Sigmoid colon (tissue), 7 donors: ENCODE measurements at places on chromosomes 12 and 14. TPM values are rescaled to one million over a fixed set of nuclear protein-coding genes. Genes with fewer than 3 reads are reported as not detected.

GRCh38 chr12:56683-57346 lies 9.8 kb upstream of the IQSEC3 start:
- H3K27ac ChIP-seq: no peak overlapping the region
- H3K36me3 ChIP-seq: no peaks in the 10 kb centered on the region
- H3K4me3 ChIP-seq: no peak overlapping the region
- no peak for DNase-seq
- no peaks in the 10 kb centered on the region for H3K4me1 ChIP-seq
- H3K27me3 ChIP-seq: peaks cover 9% of the 10 kb centered on the region

DNA sequence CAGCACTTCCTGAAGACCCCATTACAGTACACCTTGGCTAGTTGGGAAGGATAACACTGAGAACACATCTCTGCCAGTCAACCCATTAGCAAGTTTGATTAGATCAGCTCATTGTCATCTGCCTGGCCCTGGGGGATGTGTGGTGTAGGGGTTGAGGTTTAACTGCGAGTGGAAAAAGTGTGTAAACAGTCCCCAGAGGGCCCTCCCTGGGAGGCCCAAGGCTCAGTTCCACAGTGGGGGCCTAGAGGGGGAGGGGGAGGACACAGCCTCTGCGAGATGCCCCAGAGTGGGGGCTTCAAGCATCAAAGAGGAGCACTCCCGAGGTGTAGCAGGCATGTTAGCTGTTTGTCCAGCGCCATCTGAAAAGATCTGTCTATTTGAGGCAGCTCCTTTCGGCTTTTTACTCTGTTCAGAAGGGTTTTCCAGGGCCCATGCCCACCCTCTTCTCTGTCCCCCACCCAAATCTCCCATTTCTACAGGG lies 344 bp downstream of the LPAR5 start:
- DNase-seq: no peak
- H3K4me1 ChIP-seq: peaks cover 8% of the 10 kb centered on the region
- H3K27me3 ChIP-seq: no peaks in the 10 kb centered on the region
- H3K36me3 ChIP-seq: no peaks in the 10 kb centered on the region

DNA sequence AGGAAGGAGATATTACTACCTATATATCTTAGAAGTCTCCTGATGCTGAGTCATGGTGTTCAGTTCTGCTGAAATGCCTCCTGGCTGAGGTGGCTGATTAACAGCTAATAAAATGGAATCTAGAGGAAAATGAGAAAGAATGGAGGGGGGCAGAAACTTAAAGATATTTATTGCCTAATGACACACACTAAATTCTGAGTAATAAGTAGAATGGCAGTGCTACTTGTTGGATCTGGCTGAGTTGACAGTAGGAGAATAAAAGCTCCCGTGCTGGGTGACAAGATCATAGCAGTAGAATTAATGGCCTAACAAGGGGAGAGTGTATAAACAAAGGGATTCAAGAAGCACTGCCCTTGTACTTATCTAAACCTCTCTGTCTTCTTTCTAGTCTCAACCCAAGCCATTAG lies 137.5 kb downstream of the CNTN1 start:
- no peak overlapping the region for H3K4me3 ChIP-seq
- no peak overlapping the region for H3K27ac ChIP-seq

- H3K27ac ChIP-seq: peak overlapping the region; percentile 27
- no peaks in the 10 kb centered on the region for H3K27me3 ChIP-seq
- H3K36me3 ChIP-seq: no peaks in the 10 kb centered on the region
Measured at GRCh38 chr12:42741771-42742510, 152.4 kb upstream of the PRICKLE1 start.

GRCh38 chr14:25381498-25381897 lies 331.6 kb upstream of the STXBP6 start:
- H3K4me3 ChIP-seq: no peak overlapping the region
- H3K4me1 ChIP-seq: no peaks in the 10 kb centered on the region
- DNase-seq: no peak
- no peak overlapping the region for H3K27ac ChIP-seq
- no peaks in the 10 kb centered on the region for H3K27me3 ChIP-seq
- H3K36me3 ChIP-seq: no peaks in the 10 kb centered on the region

DNA sequence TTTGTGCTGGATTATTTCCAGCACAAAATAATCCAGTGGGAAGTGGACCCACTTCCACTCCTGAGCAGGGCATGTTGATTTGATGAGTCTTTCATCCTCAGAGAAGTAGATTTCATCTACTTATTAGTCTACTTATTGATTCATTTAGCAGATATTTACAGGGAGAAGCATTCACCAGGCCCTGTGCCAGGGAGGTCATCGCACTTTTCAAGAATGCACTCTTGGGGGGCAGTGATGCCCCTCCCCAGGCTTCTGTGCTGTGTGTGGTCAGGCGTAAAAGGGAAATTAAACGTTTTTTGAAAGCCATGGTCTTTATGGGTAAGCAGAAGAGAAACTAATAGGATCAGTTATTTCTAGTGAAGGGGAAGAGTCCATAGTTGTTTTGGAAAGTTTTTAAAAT lies 610.7 kb upstream of the TMEM132C start:
- no peaks in the 10 kb centered on the region for H3K36me3 ChIP-seq
- H3K4me1 ChIP-seq: no peaks in the 10 kb centered on the region
- no peak overlapping the region for H3K4me3 ChIP-seq
- DNase-seq: no peak
- H3K27ac ChIP-seq: no peak overlapping the region

- H3K4me1 ChIP-seq: peaks cover 54% of the 10 kb centered on the region
- H3K27ac ChIP-seq: no peak overlapping the region
- no peaks in the 10 kb centered on the region for H3K36me3 ChIP-seq
- no peaks in the 10 kb centered on the region for H3K27me3 ChIP-seq
- no peak for DNase-seq
Measured at GRCh38 chr14:56150645-56151345, 32.6 kb downstream of the PELI2 start.

GRCh38 chr12:1584326-1584725 lies 10.1 kb downstream of the FBXL14 start:
- H3K4me1 ChIP-seq: peaks cover 36% of the 10 kb centered on the region
- DNase-seq: no peak
- no peak overlapping the region for H3K27ac ChIP-seq
- H3K4me3 ChIP-seq: no peak overlapping the region
- no peaks in the 10 kb centered on the region for H3K27me3 ChIP-seq

- no peaks in the 10 kb centered on the region for H3K36me3 ChIP-seq
- no peak for DNase-seq
- no peaks in the 10 kb centered on the region for H3K27me3 ChIP-seq
- H3K27ac ChIP-seq: no peak overlapping the region
Measured at GRCh38 chr14:87805315-87805723, 187.7 kb downstream of the GALC start.

DNA sequence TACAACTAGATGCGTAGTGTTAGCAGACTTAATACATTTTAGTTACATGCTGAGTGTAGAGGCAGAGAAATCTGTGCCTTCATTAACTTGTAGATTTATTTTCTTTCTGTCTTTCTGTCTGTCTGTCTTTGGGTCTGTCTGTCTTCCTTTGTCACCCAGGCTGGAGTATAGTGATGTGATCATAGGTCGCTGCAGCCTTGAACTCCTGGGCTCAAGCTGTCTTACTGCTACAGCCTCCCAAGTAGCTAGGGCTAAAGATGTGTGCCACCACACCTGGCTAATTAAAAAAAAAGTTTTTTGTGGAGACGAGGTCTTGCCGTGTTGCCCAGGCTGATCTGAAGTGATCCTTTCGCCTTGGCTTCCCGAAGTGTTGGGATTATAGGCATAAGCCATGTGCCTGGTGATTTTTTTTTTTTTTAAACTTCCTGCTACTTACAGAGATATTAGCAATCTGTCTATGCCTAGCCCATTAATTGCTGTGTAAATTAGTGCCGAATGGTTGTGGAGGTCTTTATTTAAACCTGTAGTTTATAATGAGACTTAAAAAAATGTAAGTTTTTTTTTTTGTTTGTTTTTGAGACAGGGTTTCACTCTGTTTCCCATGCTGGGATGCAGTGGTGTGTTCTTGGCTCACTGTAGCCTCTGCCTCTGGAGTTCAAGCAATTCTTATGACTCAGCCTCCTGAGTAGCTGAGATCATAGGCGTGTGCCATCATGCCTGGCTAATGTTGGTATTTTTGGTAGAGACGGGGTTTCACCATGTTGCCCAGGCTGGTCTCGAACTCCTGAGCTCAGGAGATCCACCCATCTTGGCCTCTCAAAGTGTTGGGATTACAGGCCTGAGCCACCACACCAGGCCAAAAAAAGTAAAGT lies 22.8 kb downstream of the ERC1 start:
- no peak overlapping the region for H3K4me3 ChIP-seq
- no peaks in the 10 kb centered on the region for H3K27me3 ChIP-seq
- H3K36me3 ChIP-seq: no peaks in the 10 kb centered on the region
- no peak for DNase-seq
- peaks cover 8% of the 10 kb centered on the region for H3K4me1 ChIP-seq

- no peak for DNase-seq
- no peak overlapping the region for H3K4me3 ChIP-seq
- no peaks in the 10 kb centered on the region for H3K36me3 ChIP-seq
- H3K4me1 ChIP-seq: no peaks in the 10 kb centered on the region
- H3K27me3 ChIP-seq: no peaks in the 10 kb centered on the region
Measured at GRCh38 chr12:24911271-24911791, 37.6 kb downstream of the BCAT1 start.

GRCh38 chr12:121872546-121873215 lies 14.0 kb upstream of the HPD start:
- DNase-seq: peak; percentile 94
- H3K27ac ChIP-seq: peak overlapping the region; percentile 49
- no peaks in the 10 kb centered on the region for H3K36me3 ChIP-seq
- H3K4me1 ChIP-seq: peaks cover 17% of the 10 kb centered on the region
- no peak overlapping the region for H3K4me3 ChIP-seq
- no peaks in the 10 kb centered on the region for H3K27me3 ChIP-seq

DNA sequence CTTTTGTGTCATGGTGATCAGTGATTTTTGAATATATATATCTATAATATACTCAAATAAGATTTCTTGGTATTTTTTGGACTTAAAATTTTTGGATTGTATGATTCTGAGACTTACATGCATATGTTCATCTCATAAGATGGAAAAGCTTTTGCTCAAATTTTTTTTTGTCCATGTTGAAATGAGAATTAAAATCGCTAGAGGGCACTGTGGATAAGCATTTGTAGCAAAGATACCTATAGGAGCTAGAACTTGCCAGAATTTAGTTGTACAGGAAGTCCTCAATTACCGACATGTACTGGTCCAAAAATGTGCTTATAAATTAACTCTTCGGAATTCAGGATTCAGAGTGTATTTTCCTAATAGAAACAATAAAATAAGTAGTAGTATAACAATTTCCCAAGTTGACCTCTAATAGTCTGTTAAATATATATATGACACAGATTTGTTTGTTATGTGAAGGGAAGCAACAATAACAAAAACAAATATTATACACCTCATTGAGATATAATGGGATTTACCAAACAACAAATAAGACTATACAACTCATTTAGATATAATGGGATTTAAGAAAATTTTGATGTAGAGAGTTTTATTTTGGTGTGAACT lies 179.6 kb downstream of the TMEM117 start:
- no peaks in the 10 kb centered on the region for H3K36me3 ChIP-seq
- H3K4me1 ChIP-seq: no peaks in the 10 kb centered on the region

DNA sequence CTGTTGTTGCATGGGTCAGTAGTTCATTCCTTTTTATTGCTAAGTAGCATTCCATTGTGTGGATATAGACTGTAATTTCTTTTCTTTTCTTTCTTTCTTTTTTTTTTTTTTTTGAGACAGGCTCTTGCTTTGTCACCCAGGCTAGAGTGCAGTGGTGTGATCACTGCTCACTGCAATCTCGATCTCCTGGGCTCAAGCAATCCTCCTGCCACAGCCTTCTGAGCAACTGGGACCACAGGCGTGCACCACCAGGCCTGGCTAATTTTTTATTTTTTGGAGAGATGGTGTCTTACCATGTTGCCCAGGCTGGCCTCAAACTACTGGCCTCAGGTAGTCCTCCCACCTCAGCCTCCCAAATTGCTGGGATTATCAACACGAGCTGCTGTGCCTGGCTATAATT lies 5.2 kb downstream of the ATP6V0A2 start:
- H3K27ac ChIP-seq: no peak overlapping the region
- no peaks in the 10 kb centered on the region for H3K27me3 ChIP-seq
- no peaks in the 10 kb centered on the region for H3K36me3 ChIP-seq
- H3K4me3 ChIP-seq: no peak overlapping the region
- H3K4me1 ChIP-seq: peaks cover 19% of the 10 kb centered on the region

DNA sequence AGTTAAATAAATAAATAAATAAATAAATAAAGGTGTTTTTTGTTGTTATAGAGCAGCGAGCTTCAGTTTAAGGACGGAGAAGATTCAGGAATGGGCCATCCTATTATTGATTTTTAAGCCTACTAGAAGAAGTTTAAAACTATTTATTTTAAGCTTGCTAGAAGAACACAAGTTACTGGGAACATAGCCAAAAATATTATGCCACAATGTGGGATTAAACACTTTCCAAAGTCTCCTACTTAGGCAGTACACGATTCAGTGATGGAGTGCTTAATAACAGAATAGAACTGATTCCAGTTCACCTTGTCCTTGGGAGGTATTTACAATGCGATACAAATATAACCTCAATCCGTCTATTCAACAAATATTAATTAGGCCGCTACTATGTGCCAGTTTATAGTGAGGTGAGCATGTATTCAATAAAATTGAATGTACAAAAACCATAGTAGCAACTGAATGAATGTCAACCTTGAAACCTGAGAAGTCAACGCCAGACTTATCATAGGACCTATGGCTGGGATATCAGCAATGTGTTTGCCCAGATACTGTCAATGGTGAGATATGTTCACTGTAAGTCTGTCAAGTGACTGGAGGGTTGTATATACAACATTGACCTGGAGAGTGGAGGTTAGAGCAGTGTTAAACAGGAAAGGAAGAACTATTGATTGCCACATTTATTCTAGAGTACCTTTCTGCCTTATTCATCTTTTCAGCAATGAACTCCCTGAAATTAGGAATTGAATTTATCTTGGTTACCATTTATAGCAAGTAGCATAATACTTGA lies 486.4 kb downstream of the TMTC2 start:
- no peaks in the 10 kb centered on the region for H3K36me3 ChIP-seq
- no peak overlapping the region for H3K4me3 ChIP-seq
- no peaks in the 10 kb centered on the region for H3K27me3 ChIP-seq
- no peak for DNase-seq
- H3K4me1 ChIP-seq: peaks cover 6% of the 10 kb centered on the region
- no peak overlapping the region for H3K27ac ChIP-seq

GRCh38 chr12:8911606-8912268 lies 2.6 kb upstream of the PHC1 start:
- H3K36me3 ChIP-seq: no peaks in the 10 kb centered on the region
- no peaks in the 10 kb centered on the region for H3K27me3 ChIP-seq
- H3K4me3 ChIP-seq: no peak overlapping the region
- DNase-seq: no peak

- peaks cover 19% of the 10 kb centered on the region for H3K27me3 ChIP-seq
- DNase-seq: no peak
- no peaks in the 10 kb centered on the region for H3K36me3 ChIP-seq
- peaks cover 9% of the 10 kb centered on the region for H3K4me1 ChIP-seq
- H3K27ac ChIP-seq: no peak overlapping the region
- H3K4me3 ChIP-seq: no peak overlapping the region
Measured at GRCh38 chr12:174124-174523, 39.8 kb downstream of the SLC6A12 start.

The LYZ gene
- 70.6 TPM for total RNA-seq

The FAIM2 gene
- total RNA-seq: 5.8 TPM

The KCNC2 gene
- total RNA-seq: 0.41 TPM

The MYH6 gene
- total RNA-seq: not detected

The CMA1 gene
- 1.2 TPM for total RNA-seq

The TSPAN11 gene
- total RNA-seq: 18.9 TPM
